ENCODE measurements at places on chromosomes 6 and 20.

- DNase-seq = no peak
Observed at GRCh38 chr6:111548368-111548767, 57.3 kb downstream of the TRAF3IP2 start.

- peak; percentile 35 for DNase-seq
Observed at GRCh38 chr6:29011276-29011734, 6.2 kb upstream of the ZNF311 start.

DNA sequence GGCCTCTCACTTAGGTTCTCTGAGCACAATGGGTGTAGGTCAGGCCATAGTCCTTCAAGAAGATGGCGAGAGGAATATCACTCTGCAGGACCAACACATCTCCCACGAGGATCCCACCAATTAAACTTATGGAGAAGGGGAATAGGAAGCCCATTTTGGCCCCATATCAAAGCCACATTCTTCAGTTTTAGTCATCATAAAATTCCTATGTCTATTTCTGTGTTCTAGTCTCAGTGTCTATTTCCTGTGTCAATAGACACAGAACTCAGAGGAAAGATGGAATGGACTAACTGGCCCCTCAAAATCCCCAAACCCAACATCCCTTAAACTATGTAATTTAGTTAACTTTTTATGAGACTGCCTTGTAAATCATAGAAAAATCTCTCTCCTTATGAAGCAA, 216.8 kb downstream of the HACE1 start:
- no peak for DNase-seq

DNA sequence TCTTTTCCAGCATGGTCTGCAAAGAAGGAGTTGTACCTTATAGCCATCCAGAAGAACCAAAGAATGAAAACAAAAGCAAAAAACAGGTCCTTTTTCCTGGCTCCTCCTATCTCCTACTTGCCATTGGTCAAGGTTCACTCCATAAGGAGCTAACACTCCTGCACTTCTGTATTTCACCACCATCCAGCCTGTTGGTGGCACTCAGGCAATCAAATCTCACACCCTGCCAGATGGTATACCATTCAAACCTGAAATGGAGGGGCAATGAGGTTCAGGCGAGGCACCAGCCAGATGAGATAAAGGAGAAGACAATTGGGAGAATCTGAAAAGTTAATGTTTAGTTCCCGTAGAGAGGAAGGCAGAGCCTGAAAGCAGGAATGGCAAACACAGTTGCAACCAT, 203.8 kb downstream of the ALDH8A1 start:
- no peak for DNase-seq

- no peak for DNase-seq
Observed at GRCh38 chr6:148608199-148608951, 138.5 kb upstream of the UST start.
